ENCODE measurements at places on chromosomes 7 and 10.
A peak's percentile ranks its signal among the peaks of the same experiment; 100 is the strongest.

DNA sequence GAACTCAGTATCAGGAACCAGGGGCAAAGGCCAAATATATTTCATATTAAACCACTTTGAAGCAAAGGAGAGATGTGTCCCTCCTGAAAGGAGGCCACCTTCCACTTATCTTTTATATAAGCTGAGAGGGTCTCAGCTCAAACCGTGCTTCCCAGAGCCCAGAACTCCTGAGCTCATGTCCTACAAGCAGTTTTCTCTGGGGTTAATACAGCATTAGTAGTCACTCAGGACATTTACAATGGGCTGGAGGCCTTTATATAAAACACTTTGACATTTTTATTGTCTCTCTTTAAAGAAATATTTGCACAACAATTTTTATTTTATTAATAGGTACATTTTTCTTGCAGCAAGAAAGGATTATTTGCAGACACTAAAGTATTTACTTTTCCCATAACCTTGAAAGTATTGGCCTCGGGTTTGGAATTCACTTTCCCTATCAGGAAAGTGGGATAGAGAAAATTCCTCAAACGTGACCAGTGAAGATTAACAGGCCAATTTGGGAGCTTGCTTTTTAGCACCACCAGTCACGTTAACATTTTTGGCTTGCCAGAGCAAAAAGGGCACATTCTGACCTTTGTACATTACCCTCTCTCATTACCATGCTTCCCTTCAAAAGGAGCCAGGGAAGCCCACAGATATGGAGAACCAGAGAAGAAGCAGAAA lies 464.9 kb upstream of the NRP1 start:
- DNase-seq, result no peak

GRCh38 chr10:14385596-14386593 lies 55.2 kb upstream of the FRMD4A start:
- DNase-seq, result no peak

- DNase-seq, result peak; percentile 87
These were observed 202.6 kb upstream of the FOXK1 start for GRCh38 chr7:4479367-4480039.

DNA sequence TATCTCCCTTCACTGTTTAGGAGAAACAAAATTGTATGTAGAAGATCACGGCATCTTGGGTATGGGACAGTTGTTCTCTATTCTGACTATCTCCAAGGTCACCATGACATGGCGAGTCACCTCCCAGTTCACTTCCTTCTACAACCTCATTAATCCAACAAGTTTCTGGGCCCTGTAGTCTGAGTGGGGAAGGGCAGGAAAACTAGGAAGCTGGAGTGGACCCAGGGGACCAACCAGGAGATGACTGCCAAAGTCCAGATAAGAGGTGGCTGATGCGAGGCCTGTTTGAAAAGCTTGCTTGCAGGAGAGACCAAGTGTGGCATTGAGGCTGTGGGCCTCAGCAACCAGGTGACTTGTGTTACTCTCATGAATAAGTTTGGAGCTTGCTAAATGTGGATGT lies 584.9 kb downstream of the TNS3 start:
- no peak for DNase-seq

- peak; percentile 50 for DNase-seq
These were observed 24.6 kb downstream of the GLRX3 start for GRCh38 chr10:130160775-130161174.

- no peak for DNase-seq
These were observed 675.5 kb downstream of the XPNPEP1 start for GRCh38 chr10:109247814-109248213.

DNA sequence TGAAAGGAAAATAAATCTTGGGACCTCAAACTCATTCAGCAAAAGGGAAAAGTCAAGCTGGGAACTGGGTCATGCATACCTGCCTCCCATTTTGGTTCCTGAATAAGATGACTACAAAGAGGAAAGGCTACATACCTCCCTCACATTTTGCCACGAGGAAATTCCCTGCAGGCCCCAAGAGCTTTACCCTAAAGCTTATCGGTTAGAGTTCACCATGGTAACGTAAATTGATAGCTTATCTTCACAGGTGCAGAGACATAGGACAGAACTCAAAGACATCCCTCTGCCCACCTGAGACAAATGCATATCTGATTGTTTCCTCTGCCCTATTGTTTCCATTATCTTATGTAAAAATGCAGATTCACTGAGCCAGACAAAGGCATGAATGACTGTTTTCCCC lies 31.5 kb upstream of the GRB10 start:
- no peak for DNase-seq

GRCh38 chr10:132310701-132311337 lies 3.1 kb upstream of the STK32C start:
- DNase-seq, result no peak

GRCh38 chr7:87767827-87768226 lies 108.3 kb downstream of the SLC25A40 start:
- no peak for DNase-seq

DNA sequence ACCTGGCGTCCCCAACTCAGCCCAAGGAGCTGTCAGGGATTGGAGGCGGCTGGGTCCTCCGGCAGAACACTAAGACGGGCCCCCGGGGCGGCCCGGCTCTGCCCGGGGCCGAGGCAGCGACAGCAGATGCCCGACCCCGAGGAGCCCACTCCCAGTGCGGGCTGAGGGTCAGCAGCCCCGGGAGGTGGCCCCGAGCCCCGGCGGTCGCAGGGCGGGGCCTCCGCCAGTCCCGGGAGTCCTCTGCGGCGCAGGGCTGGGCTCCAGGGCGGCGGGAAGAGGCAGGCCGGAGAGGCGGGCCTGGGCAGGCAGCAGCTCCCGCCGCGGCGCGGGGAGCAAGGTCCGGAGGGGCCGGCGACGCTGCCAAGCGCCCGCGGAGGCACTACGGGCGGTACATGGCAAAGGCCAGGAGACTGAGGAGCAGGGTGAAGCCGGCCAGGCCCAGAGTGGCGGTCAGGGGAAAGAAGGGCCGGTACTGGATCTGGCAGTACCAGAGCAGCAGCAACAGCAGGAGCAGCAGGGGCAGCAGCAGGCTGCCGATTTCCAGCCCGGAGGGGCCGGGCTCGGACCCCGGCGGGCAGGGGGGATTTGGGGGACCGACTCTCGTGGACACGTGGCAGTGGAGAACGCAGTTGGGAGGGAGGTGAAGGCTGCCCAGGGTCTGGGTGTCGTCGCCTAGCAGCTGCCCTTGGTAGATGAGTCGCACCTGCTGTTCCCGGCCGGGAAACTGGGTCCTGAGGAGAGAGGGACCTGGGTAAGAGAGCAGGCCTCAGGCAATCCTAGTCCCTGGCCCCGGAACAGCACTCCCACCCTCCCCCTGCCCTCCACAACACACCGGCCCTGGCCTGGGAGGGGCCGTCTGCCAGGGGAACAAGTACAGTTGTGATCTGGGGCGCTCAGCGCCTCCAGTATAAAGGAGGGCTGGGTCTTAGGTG lies 827 bp upstream of the FASTK start:
- no peak for DNase-seq
